A549 treated with RU486 at 1 μM for 4 hours (cell line): ENCODE measurements at places on chromosomes 5 and 9. TPM values are rescaled to one million over a fixed set of nuclear protein-coding genes. Genes with fewer than 3 reads are reported as not detected.

RNF20 gene
- total RNA-seq = 20.4 to 24.3 TPM (median 22.8 TPM) in 5 replicates

GADD45G gene
- total RNA-seq = 0.15 to 0.50 TPM (median 0.25 TPM) in 5 replicates

PTGDS gene
- total RNA-seq = 0.25 to 0.76 TPM (median 0.59 TPM) in 3 of 5 replicates, not detected in the others

CD274 gene
- 1.3 to 3.2 TPM (median 2.0 TPM) in 5 replicates for total RNA-seq

EDIL3 gene
- 0.15 to 0.30 TPM (median 0.23 TPM) in 5 replicates for total RNA-seq

PAEP gene
- total RNA-seq = 0.25 to 0.66 TPM (median 0.30 TPM) in 3 of 5 replicates, not detected in the others

GPRIN1 gene
- 7.3 to 10.2 TPM (median 8.8 TPM) in 5 replicates for total RNA-seq

RBM22 gene
- total RNA-seq = 46.5 to 55.1 TPM (median 47.1 TPM) in 5 replicates

WDR31 gene
- 0.88 to 1.3 TPM (median 1.2 TPM) in 5 replicates for total RNA-seq

C9orf153 gene
- total RNA-seq = 0.23 to 0.43 TPM in 2 of 5 replicates, not detected in the others

C9orf50 gene
- 0.14 TPM in 1 of 5 replicates, not detected in the others for total RNA-seq

SPATA31D4 gene
- not detected in 5 replicates for total RNA-seq

GMCL2 gene
- not detected in 5 replicates for total RNA-seq

STKLD1 gene
- 0.08 to 1.4 TPM (median 0.67 TPM) in 5 replicates for total RNA-seq

REEP2 gene
- 5.3 to 7.2 TPM (median 6.5 TPM) in 5 replicates for total RNA-seq

DCAF12 gene
- total RNA-seq = 30.3 to 42.1 TPM (median 38.6 TPM) in 5 replicates

UHRF2 gene
- total RNA-seq = 19.6 to 31.7 TPM (median 30.4 TPM) in 5 replicates

PCDHGA7 gene
- 0.67 to 1.1 TPM (median 0.88 TPM) in 5 replicates for total RNA-seq

LHX6 gene
- total RNA-seq = 0.32 to 0.39 TPM (median 0.38 TPM) in 5 replicates

CHSY3 gene
- 0.08 to 0.13 TPM (median 0.09 TPM) in 5 replicates for total RNA-seq
